Effector memory CD4-positive, alpha-beta T cell (primary cell): ENCODE measurements at places on chromosomes 16 and 17.
A peak's percentile ranks its signal among the peaks of the same experiment; 100 is the strongest.

- H3K4me1 ChIP-seq: no peaks in the 10 kb centered on the region
- H3K4me3 ChIP-seq: no peak overlapping the region
- peaks cover 5% of the 10 kb centered on the region for H3K36me3 ChIP-seq
- no peak overlapping the region for H3K27ac ChIP-seq
- DNase-seq: no peak
Observed at GRCh38 chr17:29169806-29170591, 10.2 kb downstream of the MYO18A start.

GRCh38 chr17:49742166-49742638 is 21.7 kb downstream of the FAM117A start:
- peak overlapping the region; percentile 96 for H3K27ac ChIP-seq
- H3K4me3 ChIP-seq: peak overlapping the region; percentile 28
- peaks cover 89% of the 10 kb centered on the region for H3K4me1 ChIP-seq
- DNase-seq: no peak

GRCh38 chr17:74337834-74338500 is 11.9 kb downstream of the KIF19 start:
- no peak overlapping the region for H3K4me3 ChIP-seq
- no peaks in the 10 kb centered on the region for H3K27me3 ChIP-seq
- H3K36me3 ChIP-seq: no peaks in the 10 kb centered on the region

- no peaks in the 10 kb centered on the region for H3K4me1 ChIP-seq
- no peak overlapping the region for H3K27ac ChIP-seq
- no peaks in the 10 kb centered on the region for H3K36me3 ChIP-seq
- no peak overlapping the region for H3K4me3 ChIP-seq
- H3K27me3 ChIP-seq: no peaks in the 10 kb centered on the region
Observed at GRCh38 chr17:35786941-35787432, 8.5 kb downstream of the MMP28 start.

DNA sequence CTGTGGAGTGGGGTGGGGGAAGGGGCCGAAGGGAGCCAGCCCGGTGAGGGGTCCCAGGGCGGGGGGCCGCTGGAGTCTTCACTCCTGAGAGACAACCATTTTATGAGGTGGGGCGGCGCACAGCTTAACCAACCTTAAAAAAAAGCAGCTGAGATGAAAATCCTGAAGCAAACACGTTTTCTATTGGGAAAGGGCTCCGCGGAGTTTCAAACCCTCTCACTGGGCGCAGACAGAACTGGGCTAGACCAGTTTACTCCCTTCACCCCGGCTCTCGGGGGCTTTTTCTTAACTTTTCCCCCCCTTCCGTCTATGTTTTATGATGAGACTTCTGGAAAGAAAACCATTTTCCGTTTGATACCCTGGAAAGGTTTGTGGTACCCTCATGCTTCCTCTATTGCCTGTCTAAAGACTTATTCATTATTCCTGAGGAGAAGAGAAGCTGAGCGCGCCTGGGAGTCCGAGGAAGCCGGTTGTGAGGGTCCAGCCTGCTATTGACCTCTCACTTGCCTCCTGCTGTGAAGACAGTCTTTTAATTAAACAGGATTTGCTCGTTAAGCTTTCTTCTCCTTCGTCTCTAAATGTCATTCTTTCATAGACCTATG is 482 bp upstream of the SSH2 start:
- peaks cover 3% of the 10 kb centered on the region for H3K36me3 ChIP-seq
- no peaks in the 10 kb centered on the region for H3K27me3 ChIP-seq
- peaks cover 5% of the 10 kb centered on the region for H3K4me1 ChIP-seq
- H3K4me3 ChIP-seq: peak overlapping the region; percentile 99
- no peak for DNase-seq
- peak overlapping the region; percentile 94 for H3K27ac ChIP-seq

DNA sequence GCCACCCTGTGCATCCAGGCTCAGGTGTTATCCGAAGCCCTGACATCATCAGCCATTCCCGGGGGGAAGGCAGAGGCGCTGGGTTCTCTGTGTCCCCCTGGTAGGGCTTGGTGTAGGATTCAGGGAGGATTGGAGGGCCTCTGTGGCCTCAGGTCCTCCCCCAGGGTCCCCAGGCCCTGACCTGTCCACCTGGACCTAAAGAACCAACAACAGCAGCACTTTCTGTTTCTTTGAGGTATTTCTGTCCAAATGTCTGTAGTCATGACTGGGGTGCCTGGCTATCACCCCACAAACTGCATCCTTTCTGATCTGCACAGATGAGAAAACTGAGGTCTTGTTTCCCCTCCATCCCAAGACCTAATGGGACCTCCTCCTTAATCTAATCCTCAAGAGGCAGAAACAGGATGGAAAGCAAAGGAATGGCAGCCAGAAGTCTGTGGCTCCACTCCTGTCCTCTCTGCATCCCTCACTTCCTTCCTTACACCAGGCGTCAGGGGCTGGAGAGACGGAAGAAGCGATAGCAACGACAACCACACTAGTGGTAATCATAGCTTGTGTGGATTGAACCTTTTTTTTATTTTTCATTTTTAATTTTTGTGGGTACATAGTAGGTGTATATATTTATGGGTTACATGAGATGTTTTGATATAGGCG is 11.8 kb downstream of the NLRC5 start:
- DNase-seq: no peak
- no peaks in the 10 kb centered on the region for H3K27me3 ChIP-seq
- H3K4me1 ChIP-seq: peaks cover 67% of the 10 kb centered on the region
- peak overlapping the region; percentile 73 for H3K27ac ChIP-seq
- no peak overlapping the region for H3K4me3 ChIP-seq

DNA sequence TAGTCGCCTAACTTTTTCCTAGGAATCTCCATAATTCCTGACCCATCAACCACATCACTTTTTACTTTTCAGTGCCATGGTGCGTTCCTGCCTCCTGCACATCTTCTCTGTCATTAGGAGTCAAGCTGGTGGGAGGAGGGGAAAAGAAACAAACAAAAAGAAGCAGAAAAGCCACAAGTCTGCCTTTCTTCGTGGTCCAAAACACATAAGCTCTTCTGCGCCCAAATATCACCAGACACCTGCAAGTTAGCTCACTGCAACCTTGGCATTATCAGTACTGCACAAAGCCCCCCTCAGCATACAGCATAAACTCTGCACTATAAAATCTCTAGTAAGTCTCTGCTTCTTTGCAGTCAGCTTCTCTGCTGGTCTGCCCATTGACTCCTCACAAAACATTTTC is 295.3 kb downstream of the HS3ST3B1 start:
- no peaks in the 10 kb centered on the region for H3K4me1 ChIP-seq
- H3K27me3 ChIP-seq: no peaks in the 10 kb centered on the region
- H3K4me3 ChIP-seq: no peak overlapping the region
- no peaks in the 10 kb centered on the region for H3K36me3 ChIP-seq

GRCh38 chr17:15106540-15106939 is 158.6 kb downstream of the PMP22 start:
- no peaks in the 10 kb centered on the region for H3K4me1 ChIP-seq
- H3K36me3 ChIP-seq: no peaks in the 10 kb centered on the region
- no peaks in the 10 kb centered on the region for H3K27me3 ChIP-seq
- no peak overlapping the region for H3K4me3 ChIP-seq

- H3K4me3 ChIP-seq: no peak overlapping the region
- H3K4me1 ChIP-seq: no peaks in the 10 kb centered on the region
- DNase-seq: no peak
- H3K27me3 ChIP-seq: no peaks in the 10 kb centered on the region
Observed at GRCh38 chr16:70611785-70612303, 34.5 kb upstream of the IL34 start.

DNA sequence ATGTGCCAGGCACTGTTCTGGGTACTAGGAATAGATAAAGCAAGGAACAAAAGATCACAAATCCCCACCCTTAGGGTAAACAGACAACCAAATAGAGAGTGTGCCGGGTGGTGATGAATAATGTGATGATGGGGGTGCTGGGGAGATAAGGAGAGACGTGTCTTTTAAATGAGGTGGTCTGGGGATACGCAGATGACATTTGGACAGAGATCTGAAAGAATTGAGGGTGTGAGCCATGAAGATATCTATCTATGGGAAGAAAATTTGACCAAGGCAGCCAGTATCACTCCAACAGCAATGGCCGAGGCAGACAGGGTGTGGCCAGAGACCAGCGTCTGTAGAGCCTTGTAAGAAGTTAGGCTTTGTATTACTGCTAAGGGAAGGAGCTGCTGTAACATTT is 165.3 kb downstream of the MRTFB start:
- H3K27ac ChIP-seq: no peak overlapping the region
- no peak overlapping the region for H3K4me3 ChIP-seq
- DNase-seq: no peak

DNA sequence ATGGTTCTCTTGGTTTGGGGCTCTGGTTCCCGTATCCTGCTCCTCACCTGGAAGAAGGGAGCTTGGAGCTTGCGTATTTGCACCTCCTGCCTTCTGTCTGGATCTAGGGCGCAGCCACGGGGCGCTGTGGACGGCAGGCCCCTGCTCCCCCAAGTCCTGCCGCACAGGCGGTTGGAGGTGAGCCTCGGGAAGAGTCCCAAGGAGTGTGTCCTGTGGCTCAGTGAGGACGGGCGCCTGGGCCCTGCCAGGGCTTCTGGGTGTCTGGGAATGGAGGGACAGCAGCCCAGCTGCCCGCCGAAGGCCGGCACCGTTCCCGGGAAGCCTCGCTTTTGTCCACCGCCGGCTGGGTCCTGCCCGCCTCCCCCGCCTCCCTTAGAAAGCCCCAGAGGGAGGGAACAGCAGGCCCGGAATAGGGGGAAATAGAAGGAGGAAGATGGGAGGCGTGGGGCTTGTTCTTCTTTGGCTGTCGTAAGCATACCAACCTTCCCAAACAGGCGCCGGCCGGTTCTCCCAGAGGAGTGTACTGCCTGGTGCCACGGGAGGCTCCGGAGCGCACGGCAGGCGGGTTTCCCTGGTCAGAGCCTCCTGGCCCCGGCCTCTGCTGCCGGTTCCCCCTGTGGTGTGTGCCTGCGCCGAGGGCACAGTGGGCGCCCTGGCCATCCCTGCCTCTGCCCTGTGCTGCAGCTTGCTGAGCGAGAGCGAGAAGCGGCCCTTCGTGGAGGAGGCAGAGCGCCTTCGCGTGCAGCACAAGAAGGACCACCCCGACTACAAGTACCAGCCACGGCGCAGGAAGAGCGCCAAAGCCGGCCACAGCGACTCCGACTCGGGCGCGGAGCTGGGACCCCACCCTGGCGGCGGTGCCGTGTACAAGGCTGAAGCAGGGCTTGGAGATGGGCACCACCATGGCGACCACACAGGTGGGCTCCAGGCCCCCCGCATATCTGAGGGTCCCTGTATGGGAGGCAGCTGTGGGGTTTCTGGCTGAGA is 1.8 kb downstream of the SOX8 start:
- H3K4me3 ChIP-seq: no peak overlapping the region
- H3K27me3 ChIP-seq: no peaks in the 10 kb centered on the region
- no peaks in the 10 kb centered on the region for H3K36me3 ChIP-seq
- H3K4me1 ChIP-seq: peaks cover 22% of the 10 kb centered on the region

DNA sequence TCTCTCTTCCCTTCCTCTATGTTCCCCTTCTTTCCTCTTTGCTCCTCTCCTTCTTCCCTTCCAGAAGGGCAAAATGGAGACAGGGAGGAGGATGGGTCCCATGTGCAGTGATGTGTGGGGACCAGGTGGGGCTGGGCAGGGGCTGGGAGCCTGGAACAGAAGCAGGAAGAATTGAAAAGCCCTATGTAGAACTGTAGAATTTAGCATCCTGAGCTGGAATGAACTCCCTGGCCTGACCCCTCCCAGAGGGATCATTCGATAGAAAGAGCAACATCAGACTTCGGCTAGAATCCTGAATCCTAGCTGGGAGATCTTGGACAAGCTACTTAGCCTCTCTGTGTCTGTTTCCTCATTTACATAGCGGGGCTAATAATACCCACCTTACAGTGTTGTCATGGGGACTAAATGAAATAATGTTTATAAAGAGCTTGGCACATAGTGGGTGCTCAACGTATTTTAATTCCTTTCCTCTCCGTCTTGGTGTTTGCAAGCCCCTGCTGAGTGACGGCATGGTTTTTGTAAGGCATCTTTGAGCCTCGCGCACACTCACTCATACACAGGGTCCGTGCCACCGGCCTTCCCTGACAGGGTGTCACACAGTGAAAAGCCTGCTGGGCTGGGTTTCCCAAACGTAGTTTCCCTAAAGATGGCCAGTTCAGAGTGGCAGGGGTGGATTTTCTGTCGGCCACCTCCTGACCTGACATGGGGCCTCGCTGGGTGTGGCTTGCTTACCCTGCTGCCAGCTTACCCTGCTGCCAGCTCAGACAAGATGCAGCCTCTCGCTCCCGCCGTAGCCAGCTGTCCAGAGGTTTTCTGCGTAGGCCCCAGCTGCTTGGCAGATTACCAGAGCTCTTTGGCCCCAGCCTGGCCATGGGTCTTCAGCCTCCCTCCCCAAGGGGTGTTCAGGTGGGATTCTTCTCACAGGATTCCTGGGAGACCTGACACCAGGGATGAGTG is 6.1 kb upstream of the ARHGAP23 start:
- peaks cover 32% of the 10 kb centered on the region for H3K27me3 ChIP-seq
- no peak overlapping the region for H3K27ac ChIP-seq
- H3K4me3 ChIP-seq: no peak overlapping the region
- H3K36me3 ChIP-seq: no peaks in the 10 kb centered on the region

- H3K4me3 ChIP-seq: no peak overlapping the region
- no peak for DNase-seq
- no peaks in the 10 kb centered on the region for H3K4me1 ChIP-seq
- H3K36me3 ChIP-seq: no peaks in the 10 kb centered on the region
- no peaks in the 10 kb centered on the region for H3K27me3 ChIP-seq
Observed at GRCh38 chr16:76351441-76351840, 74.2 kb downstream of the CNTNAP4 start.

- no peak overlapping the region for H3K4me3 ChIP-seq
- H3K36me3 ChIP-seq: peaks cover 51% of the 10 kb centered on the region
- no peaks in the 10 kb centered on the region for H3K27me3 ChIP-seq
- H3K27ac ChIP-seq: no peak overlapping the region
Observed at GRCh38 chr16:48300391-48300856, 53.1 kb upstream of the ABCC11 start.

GRCh38 chr17:77383613-77384608 is 243.1 kb downstream of the SEC14L1 start:
- no peak overlapping the region for H3K4me3 ChIP-seq
- H3K36me3 ChIP-seq: no peaks in the 10 kb centered on the region
- no peak overlapping the region for H3K27ac ChIP-seq

DNA sequence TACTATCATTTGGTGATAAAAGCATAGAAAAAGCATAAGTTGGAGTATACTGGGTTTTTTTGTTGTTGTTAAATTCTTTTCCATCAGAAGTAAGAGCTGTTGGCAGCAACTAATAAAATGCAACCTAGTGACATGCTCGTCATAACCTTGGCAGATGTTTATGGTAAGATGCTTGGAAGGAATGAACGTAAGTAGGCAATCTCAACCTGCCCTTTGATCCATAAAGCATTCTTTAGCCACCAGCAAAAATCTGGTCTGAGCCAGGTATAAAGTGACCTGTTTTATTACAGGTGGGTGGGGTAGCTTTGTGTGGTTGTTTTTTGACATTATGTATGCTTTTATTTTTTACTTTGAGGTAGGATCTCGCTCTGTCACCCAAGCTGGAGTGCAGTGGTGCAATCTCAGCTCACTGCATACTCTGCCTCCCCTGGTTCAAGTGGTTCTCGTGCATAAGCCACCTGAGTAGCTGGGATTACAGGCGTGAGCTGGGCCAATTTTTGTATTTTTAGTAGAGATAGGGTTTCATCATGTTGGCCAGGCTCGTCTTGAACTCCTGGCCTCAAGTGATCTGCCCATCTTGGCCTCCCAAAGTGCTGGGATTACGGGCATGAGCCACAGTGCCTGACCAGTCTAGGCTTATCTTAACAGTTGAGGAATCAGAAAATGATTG is 22.0 kb downstream of the WSB1 start:
- no peak overlapping the region for H3K4me3 ChIP-seq
- H3K27me3 ChIP-seq: no peaks in the 10 kb centered on the region
- no peaks in the 10 kb centered on the region for H3K4me1 ChIP-seq
- no peak overlapping the region for H3K27ac ChIP-seq
- no peak for DNase-seq
